Right renal cortex interstitium (tissue), 3 donors: ENCODE measurements at places on chromosomes 3 and 15.
A peak's percentile ranks its signal among the peaks of the same experiment; 100 is the strongest.

DNA sequence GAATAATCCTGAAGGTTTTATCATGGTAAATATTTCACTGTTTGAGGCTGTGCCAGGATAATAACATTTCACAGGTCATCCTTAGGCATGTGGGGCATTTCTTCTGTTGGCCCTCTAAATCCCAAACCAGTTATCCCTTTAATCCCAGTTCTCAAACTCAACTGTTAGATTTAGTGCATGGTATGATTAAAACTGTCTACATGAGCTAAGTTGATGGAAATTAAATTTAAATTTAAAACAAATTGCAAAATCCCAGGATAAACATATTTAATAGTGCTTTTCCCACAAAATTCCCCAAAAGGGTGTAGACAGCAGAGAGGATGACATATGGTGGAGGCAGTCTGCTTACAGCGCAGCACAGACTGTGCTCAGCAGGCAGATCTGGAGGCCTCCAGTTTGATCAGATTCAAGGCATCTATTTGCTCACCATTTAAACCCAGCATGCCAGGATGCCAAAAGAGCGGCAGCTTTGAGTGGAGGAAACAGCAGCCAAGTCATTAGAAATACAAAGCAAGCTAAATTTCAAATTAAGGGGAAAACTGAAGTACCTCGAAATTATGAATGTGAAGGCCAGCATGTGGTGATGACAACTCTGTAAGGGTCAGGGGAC, 325.8 kb downstream of the KCNH8 start:
- DNase-seq: no peak

DNA sequence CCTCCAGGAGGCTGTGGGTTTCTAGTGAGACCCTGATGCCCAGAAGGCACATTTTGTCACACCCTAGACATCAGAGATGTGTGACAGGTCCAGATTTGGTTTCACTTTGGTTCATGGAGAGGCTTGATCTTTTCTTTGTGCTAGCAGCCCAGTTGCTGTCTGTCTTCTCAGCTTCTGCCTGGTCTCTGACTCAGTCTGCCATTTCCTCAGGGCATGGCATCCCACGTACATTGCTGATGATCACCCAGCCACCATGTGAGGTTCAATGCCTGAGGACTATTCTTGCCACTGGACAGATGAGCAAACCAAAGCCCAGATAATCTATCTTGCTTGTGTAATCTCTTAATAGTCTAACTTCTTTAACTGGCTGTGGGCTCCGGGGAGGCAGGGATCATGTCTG, 144.9 kb upstream of the MRPS22 start:
- DNase-seq: no peak

DNA sequence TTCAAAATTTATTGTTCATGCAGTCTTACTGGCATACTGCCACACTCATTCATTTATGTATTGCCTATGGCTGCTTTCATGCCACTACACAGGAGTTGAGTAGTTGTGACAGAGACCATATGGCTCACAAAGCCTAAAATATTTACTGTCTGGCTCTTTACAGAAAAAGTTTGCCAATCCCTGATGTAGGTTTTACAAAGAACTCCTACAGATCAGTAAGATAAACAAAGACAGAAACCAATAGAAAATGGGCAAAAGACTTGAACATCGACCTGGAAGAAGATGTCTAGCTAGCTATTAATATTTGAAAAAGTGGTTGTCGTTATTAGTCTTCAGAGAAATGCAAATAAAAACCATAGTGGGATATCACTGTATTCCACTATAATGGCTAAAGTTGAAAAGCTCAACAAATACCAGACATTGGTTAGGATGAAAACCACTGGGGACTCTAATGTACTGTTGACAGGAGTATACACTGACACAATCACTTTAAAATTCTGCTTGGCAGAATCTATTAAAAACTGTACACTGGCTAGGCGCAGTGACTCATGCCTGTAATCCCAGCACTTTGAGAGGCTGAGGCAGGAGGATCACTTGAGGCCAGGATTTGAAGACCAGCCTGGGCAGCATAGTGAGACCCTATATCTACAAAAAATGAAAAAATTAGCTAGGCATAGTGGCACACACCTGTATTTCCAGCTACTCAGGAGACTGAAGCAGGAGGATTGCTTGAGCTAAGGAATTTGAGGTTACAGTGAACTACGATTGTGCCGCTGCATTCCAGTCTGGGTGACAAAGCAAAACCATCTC, 87.7 kb downstream of the NEO1 start:
- no peak for DNase-seq

GRCh38 chr3:49028298-49028672, 913 bp downstream of the IMPDH2 start:
- DNase-seq: no peak

DNA sequence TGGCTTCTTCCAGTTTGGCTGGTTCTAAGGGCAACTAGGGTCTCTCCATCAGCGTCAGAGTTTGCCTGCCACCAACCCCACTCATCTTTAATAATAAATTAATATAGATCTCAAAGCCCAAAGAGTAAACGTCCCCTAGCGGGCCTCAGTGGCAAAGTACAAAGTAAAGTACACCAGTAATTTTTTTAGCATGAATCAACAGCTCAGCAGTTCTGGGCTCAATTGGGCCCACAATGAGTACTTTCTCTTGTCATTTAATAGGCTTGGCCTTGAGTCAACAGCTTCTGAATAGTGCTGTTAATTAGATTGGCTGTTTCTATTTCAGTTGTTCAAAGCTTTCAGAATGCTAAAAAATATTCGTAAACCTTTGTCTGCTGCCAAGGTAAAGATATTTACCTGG, 89.0 kb upstream of the PFN2 start:
- DNase-seq: no peak

- no peak for DNase-seq
Observed at GRCh38 chr15:84973492-84974460, 7.9 kb upstream of the PDE8A start.

DNA sequence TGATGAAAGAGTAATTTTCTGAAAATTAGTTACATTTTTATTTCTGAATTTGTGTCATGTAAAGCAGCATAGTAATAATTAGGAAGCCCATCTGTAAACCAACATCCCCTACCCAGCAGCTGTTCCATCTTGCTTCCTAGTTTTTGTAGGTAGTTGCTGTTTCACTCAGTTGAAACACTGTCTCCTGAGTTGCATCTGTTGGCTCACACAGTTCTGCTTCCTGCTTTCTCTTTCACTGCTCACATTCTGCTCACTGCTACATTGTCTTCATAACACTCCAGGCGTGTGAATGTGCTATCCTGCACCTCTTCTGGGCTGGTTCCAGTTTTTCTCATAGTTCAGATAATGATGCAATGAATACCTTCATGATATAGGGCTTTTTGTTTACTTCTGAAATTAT, 123.4 kb downstream of the EPHB1 start:
- DNase-seq: no peak

- no peak for DNase-seq
Observed at GRCh38 chr3:141191097-141191749, 40.4 kb upstream of the PXYLP1 start.

DNA sequence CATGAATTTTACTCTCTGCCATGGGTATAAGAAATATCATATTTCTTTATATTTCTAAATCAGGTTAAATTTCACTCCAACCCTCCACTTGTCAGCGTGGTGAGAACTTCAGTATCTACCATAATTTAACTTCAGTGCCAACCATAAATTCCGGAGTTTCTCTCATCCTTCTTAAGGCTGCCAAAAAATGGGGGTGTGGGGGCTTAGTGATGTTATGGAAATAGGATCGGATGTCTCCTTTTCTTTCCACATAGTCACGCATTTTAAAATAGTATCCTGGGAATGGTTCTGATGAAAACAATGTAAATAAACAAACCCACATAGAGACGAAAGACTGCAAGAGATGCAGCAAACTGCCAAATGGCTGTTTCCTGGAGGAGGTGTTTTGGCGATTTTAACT, 12.9 kb upstream of the FAM3D start:
- DNase-seq: no peak

DNA sequence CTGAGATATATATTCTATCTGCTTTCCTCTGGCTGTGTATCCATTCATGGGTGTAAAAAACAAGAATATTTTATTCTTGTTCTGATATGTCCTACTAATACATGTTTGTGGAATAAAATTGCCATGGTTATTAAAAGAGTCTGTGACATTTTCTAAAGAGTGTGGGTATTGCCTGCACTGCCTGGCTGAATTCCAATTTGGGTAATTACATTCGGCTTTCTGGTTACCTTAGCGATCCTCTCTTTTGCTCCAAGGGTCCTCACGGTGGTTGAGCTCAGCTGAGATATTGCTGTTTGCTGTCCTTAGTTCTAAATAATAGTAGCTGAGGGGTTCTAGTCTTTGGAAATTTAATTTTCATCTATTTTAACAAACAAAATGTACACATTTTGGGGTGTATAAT, 301.4 kb upstream of the DNAJC19 start:
- no peak for DNase-seq

- DNase-seq: no peak
Observed at GRCh38 chr15:90184119-90184785, 16.9 kb upstream of the SEMA4B start.

GRCh38 chr3:98701071-98701675, 62.0 kb upstream of the ST3GAL6 start:
- no peak for DNase-seq

- no peak for DNase-seq
Observed at GRCh38 chr15:30650012-30650929, 24.3 kb downstream of the ARHGAP11B start.

GRCh38 chr15:76139368-76140073, 79.7 kb downstream of the TMEM266 start:
- peak; percentile 72 for DNase-seq

- no peak for DNase-seq
Observed at GRCh38 chr15:79122991-79123390, 32.4 kb upstream of the RASGRF1 start.

- DNase-seq: no peak
Observed at GRCh38 chr3:150773616-150774192, 10.7 kb upstream of the SIAH2 start.

GRCh38 chr15:28947221-28947674, 61.5 kb downstream of the APBA2 start:
- no peak for DNase-seq

DNA sequence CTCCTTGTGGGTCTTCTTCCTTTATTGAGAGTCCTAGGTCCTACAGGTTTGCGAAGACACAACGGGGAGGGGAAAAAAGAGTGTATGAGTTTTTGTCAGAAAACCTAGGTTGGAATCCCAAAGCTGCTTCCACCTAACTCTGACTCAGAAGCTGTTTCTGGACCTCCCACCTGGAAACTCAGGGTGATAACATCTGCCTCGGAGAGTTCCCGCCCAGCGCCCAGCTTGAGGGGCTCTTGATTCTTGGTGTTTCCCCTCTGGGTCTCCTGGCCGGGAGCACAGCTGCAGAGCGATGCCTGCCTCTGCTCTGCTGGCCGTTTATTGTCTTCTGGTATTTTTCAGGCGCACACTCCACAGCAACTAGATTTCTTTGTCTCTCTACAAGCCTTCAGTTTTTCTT, 52.9 kb upstream of the MYZAP start:
- no peak for DNase-seq

DNA sequence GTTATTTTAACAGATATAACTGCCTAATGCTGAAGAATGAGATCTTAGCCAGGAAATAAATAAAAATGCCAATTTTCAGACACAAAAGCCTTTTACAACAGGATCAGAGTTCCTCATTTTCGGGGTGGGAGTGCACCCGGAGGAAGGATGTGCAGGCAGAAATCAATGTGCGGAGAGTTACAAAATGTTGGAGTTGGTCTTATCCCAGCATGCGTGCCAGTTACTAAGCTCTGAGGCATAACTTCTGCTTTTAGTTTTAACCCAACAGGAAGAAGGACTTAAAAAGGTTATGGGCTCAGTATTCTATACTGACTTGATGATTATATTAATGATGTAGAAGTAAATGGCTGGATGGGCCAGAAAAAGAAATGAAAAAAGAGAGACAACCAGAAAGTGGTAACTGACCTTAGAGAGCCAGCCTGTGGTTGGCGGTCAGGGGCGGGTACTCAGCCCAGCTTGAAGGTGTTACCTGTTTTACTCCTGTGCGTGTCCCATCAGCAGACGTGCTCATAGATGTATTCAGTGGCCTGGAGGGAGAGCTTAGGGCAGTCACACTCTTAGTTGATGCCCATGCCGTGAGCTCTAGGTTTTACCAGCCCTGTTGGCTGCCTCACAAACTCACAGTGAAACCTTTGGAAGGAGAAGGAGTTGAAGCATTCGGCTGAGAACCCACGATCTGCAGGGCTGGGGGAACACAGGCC, 164.7 kb downstream of the SV2B start:
- no peak for DNase-seq

DNA sequence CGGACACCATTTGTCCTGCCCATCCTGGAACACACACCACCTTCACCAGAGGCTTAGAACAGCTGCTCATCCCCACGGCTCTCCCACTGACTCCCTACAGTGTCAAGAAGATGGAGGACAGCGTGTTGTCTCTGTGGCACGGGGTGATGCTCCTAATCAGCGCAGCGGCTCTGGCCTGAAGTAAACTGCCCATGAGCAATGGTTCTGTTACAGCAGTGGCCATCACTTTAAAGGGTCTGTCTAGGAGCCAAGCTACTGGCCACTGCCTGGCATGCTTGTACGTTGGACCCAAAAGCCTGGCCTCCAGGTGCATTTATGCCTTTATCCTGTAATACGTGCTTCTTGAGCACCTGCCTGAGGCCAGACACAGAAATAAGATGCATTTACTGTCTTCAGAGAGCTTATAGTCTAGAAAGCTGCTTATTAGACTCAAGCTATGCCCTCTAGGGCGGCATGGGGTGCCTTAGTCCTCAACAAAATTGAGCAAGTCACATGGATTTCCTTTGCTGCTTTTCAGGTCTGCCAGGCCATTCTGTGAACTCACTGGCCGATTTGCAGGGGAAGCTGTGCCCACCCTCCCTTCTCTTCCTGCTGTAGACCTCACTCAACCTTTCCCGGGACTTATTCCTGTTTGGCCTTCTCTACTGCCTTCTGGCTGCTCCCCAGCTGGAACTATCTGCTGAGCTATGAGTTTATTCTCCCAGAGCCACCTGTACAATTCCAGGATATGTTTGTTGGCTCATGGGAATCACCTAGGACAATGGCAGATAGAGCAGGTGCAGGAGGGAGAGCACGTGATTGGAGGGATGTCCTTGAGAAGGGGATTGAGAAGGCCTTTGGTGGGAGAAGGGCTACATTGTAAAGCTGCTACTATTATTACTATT, 51.9 kb downstream of the STARD5 start:
- DNase-seq: no peak

DNA sequence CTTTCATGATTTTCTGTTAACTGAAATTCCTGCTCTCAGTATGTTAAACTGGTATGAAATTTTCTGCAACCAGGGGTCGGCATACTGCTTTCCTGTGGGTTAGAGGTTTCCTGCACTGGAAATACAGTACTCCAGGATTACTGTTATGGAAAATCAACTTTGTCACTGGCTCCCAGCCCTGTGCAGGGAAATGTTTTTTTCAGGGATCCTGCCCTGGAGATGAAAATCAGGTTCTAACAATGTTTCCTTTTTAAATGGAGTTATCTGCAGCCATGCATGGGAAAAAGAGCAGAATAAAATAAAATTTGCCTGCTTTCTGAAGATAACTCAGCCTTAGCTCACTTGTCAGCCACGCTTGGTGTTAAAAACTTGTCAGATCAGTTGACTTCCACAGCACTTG, 220.4 kb downstream of the IL5RA start:
- no peak for DNase-seq

GRCh38 chr3:4983739-4984510, 4.7 kb downstream of the BHLHE40 start:
- DNase-seq: no peak
